GM06990 (cell line): ENCODE measurements at places on chromosomes 13 and 19.
A peak's percentile ranks its signal among the peaks of the same experiment; 100 is the strongest.

- peak; percentile 87 for DNase-seq
These were observed 34.8 kb downstream of the SLC10A2 start for GRCh38 chr13:103031332-103031873.

GRCh38 chr13:44955406-44955805 lies 33.9 kb downstream of the NUFIP1 start:
- DNase-seq = no peak

- no peak for DNase-seq
These were observed 717 bp upstream of the NALCN start for GRCh38 chr13:101417043-101417406.

GRCh38 chr13:73935991-73936390 lies 198.2 kb downstream of the KLF12 start:
- no peak for DNase-seq

- no peak for DNase-seq
These were observed 119.5 kb downstream of the EFNB2 start for GRCh38 chr13:106415971-106416370.

- no peak for DNase-seq
These were observed 1.2 kb upstream of the DPY19L3 start for GRCh38 chr19:32404213-32404932.

DNA sequence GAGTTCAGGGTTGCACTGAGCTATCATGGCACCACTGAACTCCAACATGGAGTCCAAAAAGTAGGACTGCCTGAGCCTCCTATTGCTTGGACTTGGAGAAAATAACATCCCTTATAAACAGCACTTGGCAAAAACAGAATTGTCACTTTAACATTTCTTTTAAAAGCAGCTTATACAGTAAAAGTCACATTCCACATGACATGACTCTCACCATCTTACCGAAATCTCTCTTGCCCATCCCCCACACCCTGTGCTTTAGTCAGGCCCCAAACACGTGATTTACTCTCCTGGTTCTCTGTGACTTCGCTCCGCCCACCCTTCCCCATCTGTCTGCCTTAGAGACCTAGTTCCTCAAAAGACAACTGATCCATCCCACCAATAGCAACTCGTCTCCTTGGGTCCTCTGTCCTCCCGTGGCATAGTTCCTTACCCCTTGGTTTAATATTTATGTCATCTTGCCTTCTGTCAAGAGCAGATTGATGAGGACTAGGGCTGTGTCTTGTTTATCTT lies 4.6 kb downstream of the SAFB start:
- peak; percentile 23 for DNase-seq

- DNase-seq = no peak
These were observed 24.4 kb downstream of the MYO1F start for GRCh38 chr19:8552810-8553209.

DNA sequence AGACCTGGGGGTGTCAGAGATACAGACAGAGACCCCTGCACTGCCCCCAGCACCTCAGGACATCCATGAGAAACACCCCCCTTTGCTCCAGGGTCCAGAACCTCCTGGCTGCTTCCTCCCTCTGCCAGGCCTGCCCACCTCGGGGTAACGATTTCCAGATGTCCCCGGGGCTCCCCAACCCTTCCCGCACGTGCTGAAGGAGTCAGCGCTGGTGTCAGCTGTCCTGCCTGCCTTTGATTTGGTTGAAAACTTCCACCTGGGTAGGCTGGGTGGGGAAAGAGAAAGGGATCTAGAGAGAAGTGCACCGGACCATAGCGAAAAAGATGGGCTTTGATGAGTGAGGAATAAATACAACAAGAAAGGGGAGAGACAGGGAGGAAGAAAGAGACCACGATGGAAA lies 1.5 kb upstream of the CGB7 start:
- no peak for DNase-seq

DNA sequence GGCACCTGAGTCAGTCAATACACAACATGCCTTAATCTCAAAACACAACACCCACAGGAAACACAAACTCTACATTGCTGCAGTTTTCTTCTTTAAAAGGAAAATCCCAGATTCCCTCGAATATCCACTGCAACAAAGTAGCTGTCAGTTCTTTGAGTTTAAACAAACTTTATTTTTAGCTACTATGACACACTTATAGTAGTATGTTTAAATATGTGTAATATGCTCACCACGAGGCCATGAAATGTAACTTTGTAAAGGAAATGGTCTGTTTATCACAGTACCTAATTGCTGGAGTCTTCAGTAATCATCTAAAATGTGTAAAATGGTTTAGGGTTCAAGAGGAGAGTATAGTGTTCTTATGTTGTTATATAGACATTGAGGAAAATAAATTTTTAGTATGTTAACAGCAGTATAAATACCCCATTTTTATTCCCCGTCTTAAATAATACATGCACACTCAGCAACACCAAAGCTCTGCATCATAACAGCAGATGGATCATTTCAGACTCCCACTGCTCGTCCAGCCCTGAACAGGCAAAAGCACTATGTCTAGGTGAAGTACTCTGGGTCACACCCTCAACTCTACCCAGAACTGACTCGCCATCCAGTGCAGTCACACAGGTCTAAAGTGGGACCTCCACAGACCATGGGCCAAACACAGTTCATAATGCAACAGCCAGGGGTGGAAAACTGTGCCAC lies 20.6 kb downstream of the TUBGCP3 start:
- DNase-seq = no peak

GRCh38 chr19:47158367-47158791 lies 27.7 kb downstream of the SAE1 start:
- no peak for DNase-seq

GRCh38 chr19:33796164-33796875 lies at the start of gene KCTD15:
TSS of gene KCTD15 (plus strand) at chr19:33796870. CDS start at chr19:33800455, 3,585 bp downstream.
- no peak for DNase-seq

DNA sequence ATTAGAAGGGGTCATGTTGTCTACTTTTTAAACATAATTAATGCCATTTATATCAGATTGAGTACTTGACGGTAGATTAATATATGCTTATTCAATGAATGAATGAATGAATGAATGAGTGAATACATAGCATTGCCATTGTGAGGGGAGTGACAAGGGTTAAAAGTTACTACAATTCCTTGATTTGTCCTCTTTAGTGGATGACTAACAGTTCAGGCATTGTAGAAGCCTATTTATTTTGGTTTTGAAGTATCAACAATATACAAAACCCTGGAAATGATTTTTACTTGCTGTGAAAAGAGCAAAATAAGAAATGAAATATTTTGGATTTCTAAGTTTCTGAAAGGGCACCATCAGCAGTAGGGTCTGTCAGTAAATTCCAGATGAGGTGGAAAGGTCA lies 122.7 kb downstream of the CYSLTR2 start:
- no peak for DNase-seq

- no peak for DNase-seq
These were observed 676 bp downstream of the BRCA2 start for GRCh38 chr13:32316028-32316339.

DNA sequence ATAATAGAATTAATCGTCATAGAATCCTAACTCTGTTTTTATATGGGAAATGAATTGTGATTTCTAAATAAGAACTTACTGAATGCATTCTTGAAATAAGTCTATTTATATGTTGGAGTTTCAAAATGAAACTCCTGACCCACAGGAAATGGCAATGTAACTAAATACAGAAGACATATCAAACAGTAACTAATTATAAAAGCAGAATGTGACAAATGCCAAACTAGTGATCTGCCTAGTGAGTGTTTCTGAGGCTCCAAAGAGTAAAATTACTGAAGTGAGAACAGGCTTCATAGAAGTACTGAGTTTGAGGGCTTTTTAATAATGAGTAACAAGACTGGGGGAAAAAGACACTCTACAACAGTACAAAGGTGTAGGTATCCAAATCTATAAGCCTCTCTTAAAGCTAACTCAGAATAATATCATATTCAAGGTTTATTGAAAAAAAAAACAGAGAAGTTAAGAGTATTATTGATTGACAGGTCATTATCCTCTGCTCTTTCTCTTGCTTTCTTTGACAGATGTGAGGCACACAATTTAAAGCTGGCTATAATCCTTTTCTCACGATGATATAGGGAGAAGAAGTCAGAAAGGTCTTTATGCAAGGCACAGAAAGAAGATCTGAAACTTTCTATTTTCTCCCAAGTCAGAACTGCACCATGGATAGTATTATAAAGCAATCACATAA lies 17.4 kb upstream of the ATXN8OS start:
- DNase-seq = no peak

DNA sequence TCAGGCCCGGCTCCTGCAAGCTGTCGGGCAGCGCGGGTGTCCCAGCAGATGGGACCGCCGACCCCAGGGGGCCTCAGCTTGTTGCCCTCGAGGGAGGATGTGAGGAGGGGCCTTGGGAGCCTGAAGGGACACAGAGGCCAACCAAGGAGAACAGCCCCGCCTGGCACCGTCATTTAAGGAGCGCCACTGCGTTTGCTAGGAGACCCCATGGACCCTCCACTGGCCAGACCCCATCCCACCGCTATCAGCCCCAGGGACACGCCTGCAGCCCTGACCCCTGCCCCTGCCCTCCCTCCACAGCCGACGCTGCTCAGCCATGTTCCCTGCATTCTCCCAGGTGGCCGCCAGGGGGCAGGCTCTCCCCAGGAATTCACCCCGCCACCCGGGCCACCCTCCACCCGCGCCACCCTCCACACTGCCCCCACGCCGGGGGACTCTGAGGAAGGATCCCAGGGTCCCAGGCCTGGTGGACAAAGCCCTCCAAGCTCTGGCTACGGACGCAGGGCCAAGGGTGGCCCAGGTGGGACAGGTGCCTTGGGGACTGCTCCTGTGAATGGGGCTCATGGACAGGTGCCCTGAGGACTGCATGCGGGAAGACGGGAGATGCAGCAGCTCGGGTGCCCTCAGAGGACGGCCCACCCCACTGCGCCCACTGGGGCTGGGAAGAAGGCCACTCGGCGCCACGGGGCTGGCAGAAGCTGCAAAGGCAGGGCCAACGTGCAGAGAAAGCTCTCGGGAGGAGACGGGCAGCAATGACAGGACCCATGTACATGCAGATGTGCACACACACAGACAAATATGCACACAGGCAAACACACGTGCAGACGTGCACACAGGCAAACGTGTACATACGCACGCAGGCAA lies 34.4 kb downstream of the PIP5K1C start:
- peak; percentile 68 for DNase-seq

GRCh38 chr19:43425567-43426392 lies 11.1 kb downstream of the TEX101 start:
- no peak for DNase-seq

DNA sequence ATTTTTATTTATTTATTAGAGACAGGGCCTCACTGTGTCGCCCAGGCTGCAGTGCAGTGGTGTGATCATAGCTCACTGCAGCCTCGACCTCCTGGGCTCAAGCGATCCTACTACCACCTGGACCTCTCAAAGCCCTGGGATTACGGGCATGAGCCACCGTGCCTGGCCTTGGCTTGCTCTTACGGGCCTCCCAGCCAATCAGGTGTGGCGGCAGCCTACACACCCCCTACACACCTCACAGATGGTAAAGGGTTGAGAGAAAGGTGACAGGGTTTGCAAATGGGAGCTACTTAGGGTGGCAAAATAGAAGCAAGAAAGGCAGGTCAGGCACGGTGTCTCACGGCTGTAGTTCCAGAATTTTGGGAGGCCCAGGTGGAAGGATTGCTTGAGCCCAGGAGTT lies 1.0 kb upstream of the ZBTB32 start:
- DNase-seq = no peak

- DNase-seq = peak; percentile 40
These were observed 40.3 kb downstream of the ANKRD10 start for GRCh38 chr13:110874508-110874960.

GRCh38 chr13:71056581-71056980 lies 810.4 kb downstream of the DACH1 start:
- DNase-seq = no peak

- DNase-seq = no peak
These were observed 19.3 kb downstream of the PALM start for GRCh38 chr19:728011-728410.

- DNase-seq = no peak
These were observed 33.1 kb downstream of the MYO16 start for GRCh38 chr13:108662528-108662927.

DNA sequence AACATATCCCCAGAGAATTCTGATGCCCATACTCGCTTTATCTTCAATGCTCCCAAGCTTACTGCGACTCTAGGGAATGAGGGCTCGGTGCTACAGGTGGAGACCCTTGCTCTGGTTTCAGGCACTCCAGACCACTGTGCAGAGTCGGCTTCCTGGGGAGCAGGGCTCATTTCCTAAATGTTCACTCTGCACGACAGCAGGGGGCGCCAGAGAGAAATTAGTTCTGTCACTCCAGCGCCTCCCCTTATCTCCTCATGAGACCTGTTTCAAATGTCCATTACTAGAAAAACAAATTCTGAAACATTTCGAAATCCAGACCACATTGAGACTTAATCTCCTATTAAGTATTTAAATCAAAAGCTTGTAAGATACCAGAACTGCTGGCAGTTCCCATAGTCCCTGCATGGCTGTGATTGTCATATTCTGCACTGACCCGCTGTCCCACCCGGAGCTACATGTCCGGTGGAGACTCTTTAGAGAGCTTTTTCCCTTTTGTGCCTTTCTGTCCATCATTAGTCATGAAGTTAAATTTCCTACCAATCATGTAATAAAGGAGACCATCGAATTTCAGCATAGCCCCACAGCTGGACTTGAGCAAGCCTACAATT lies 22.4 kb downstream of the EPSTI1 start:
- no peak for DNase-seq

DNA sequence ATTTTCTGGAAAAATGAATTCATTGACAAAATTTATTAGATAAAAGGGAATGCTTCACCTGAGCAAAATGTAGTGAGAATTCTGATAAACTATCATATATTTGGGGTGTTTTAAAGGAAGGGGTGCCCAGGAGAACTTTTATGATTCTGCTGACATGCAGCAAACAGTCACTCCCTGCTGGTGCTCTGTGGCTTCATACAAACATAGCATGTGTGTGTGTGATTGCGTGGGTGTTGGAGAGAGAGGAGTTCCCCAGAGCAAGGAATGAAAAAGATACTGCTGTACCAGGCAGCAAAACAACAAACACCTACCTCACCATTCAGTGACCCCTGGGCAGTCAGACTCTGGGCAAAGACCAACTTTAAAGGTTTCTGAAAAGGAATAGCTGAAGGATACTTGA lies 546.7 kb downstream of the RFC3 start:
- DNase-seq = no peak

GRCh38 chr19:33403221-33403972 lies 29.9 kb downstream of the CEBPG start:
- no peak for DNase-seq
